ENCODE measurements at places on chromosomes 5 and 9. TPM values are rescaled to one million over a fixed set of nuclear protein-coding genes. Genes with fewer than 3 reads are reported as not detected.

Gene PCDHA6
- 0.52 TPM for polyA plus RNA-seq

Gene MARCHF6
- polyA plus RNA-seq = 161 TPM

Gene SPINK13
- not detected for polyA plus RNA-seq

DNA sequence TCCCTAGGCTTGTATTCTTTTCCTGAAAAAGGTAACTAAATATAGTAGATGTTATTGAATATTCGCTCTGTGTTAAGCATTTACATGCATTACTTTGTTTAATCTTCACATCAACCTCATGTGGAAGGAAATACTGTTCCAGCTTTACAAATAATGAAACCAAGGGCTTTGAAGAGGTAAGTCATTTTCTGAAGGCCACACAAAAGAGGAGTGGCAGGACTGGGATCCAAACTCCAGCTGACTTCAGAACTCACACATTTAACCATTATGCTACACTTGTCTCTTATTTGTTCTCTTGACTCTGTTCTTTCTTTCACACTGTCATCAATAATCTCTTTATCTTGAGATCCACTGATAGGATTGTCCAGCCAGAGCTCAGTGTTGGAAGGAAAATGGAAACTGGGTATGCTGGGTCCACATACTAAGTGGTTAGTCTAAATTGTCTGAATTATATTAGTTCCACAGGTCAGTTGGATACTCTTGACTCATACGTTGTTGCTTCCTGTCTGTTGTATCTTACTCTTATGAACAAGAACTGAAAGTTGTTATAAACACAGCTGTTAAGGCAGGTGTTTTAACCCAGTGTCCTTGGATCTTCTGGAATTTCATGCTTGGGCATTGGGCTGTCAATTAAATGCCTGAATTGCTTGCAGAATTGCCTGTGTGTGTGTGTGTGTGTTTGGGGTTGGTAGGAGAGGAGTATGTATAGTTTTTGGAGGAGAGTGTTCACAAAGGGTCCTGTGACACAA, 65.6 kb downstream of the TLE4 start:
- DNase-seq = no peak

DNA sequence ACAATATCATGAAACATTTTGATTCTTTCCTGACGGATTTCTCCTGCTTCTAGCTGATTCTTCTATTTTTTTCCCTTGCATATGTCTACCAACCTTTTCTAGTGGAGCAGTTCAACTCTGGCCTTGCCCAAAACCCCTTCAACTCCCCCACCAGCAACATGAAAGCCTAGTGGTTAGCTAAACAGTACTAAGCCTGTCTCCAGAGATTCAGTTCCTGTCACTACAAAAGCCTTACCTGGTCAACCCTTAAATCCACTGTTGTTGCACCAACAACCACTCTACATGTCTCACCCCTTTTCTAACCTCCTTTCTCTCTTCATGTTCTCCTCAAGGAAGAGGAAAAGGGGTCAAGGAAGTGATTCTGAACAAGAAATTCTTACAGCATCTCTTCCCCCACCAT, 74.8 kb upstream of the PIK3R1 start:
- no peak for DNase-seq

- no peak for DNase-seq
Observed at GRCh38 chr5:135246923-135247795, 151.9 kb downstream of the MACROH2A1 start.

DNA sequence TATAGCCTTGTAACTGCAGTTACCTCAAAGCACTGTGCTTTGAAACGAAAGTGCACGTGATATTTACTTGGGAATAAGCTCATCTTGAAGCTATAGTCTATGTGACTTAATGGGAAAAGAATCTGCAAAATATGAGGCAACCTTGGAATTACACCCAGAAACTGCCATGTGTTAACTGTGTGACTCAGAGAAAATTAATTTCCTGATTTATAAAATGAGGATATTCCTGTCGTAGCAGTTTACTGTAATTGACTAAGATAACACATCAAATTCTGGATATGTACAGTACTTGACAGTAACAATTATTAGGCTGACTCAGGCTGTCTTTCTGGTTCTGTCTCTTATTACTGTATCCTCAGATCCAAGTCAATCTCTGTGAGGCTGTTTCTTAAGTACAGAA, 1079.9 kb upstream of the ACO1 start:
- no peak for DNase-seq

- no peak for DNase-seq
Observed at GRCh38 chr9:74662674-74663073, 165.5 kb downstream of the RORB start.

GRCh38 chr5:36880761-36881160, 4.2 kb downstream of the NIPBL start:
- DNase-seq = no peak

DNA sequence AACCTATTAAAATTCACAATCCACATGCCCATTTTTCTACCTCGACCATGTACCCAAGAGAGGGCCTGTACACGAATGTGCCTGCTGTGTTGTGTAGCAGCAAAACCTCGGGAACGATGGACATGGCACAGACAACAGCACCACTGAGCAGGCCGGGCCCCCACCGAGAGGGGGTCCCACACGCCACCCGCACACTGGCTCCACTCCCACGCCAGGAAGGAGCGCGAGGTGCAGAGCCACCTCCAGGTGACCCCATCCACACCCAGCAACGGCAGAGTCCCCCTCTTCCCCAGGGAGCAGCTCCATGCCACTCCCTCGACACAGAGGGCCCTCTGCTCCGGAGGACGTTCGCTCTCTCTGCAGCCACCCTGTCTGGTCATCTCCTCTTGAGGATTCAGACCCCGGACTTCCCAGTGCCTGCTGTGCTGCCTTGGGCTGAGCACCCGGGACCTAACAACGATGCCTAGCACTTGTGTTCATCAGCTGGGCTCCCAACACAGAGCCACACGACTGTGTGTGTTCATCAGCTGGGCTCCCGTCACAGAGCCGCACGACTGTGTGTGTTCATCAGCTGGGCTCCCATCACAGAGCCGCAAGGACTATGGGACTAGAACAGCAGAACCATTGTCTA, 25.3 kb upstream of the ADAMTS2 start:
- DNase-seq = no peak

DNA sequence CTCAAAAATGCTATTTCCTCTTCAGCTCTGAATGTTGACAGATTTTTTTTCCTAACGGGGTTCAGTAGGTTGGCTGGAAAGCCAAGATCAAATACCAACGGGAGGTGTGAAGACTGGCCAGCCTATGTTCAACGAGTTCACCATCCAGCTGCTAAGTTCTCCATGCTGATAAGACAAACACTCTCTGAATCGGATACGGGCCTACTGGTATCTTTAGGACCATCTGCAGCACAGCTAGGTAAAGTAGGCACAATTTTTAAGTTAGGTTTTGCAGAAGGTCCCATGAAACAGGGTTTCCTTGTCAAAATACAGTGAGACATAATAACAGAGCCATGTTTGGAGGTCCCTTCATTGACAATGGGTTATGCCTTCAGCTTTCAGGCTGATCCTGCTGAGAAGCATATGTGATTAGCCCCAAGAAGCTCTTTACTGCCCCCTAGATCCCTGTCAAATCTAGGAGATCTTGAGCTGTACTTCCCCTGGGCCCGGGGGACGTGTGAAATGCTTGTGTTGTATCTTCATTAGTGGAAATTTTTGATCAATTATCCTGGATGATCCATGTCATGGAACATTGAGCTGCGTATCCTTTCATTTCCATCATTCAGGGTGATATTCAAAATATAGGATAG, 60.6 kb downstream of the PGM5 start:
- DNase-seq = no peak

GRCh38 chr9:133945977-133946753, 46.0 kb downstream of the VAV2 start:
- no peak for DNase-seq

GRCh38 chr9:38249049-38249448, 143.5 kb upstream of the ALDH1B1 start:
- no peak for DNase-seq

All from left renal cortex interstitium (tissue), 4 donors.